ENCODE measurements at places on chromosomes 5 and 9.

DNA sequence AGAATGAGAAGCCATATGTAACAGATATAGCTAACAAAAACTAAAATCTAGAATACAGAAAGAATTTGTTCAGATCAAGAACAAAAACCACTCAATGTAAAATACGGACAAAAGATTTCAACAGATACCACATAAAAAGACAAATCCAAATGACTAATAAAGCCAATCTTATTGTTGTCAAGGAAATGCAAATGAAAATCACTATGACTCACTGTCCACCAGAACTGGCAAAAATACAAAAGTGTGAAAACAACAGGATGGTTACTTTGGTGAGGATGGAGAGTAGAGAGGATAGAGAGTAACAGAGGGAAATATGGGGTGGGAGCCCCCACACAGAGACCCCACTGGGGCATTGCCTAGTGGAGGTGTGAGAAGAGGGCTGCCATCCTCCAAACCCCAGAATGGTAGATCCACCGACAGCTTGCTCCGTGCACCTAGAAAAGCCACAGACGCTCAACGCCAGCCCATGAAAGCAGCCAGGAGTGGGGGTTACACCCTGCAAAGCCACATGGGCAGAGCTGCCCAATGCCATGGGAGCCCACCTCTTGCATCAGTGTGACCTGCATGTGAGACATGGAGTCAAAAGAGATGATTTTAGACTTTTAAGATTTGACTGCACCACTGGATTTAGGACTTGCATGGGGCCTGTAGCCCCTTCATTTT, 15.2 kb upstream of the RHOBTB3 start:
- DNase-seq = peak; percentile 95

GRCh38 chr5:96809921-96810320, 2.2 kb upstream of the ERAP1 start:
- no peak for DNase-seq

DNA sequence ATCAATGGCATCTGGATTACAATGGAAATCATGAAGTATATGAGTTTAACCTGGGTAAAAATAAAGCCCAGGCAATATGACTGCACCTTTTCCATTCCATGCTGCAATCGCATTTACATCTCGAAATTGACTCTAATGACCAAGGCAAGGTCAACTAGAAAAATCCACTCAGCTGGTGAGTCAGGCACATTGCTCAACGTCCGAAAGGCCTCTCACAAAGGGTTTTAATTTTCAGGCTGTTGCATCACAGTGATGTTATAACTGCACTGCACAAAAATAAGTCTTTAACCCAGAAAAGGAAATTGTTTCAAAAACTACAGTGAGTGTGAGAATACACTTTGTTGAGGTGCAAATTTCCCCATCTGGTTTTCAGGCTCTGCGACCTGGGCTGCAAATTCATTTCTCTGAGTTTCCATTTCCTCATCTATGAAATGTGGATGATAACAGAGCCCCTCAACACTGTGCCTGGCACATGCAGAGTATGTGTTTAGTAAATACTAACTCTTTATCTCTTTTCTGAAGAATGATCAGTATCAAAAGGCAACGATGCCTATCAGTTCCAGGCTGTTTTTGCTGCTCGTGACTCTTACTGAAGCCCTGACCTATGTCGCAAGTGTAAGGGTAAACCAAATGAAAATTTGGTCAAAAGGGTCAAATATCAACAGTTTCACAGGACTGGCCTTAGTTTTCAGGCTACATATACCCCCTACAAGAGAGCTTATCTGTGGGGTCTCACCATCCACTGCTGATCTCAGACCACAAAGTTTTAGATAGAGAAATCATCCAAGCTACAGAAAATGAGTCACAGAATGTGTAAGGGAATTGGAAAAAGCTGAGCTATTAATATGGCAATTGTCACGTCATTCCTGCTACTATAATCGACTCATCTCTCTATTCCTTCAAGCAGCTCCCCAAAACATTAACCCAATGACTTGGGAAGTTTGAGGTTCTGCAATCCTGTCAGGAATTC, 4.1 kb downstream of the NFIL3 start:
- DNase-seq = peak; percentile 90

DNA sequence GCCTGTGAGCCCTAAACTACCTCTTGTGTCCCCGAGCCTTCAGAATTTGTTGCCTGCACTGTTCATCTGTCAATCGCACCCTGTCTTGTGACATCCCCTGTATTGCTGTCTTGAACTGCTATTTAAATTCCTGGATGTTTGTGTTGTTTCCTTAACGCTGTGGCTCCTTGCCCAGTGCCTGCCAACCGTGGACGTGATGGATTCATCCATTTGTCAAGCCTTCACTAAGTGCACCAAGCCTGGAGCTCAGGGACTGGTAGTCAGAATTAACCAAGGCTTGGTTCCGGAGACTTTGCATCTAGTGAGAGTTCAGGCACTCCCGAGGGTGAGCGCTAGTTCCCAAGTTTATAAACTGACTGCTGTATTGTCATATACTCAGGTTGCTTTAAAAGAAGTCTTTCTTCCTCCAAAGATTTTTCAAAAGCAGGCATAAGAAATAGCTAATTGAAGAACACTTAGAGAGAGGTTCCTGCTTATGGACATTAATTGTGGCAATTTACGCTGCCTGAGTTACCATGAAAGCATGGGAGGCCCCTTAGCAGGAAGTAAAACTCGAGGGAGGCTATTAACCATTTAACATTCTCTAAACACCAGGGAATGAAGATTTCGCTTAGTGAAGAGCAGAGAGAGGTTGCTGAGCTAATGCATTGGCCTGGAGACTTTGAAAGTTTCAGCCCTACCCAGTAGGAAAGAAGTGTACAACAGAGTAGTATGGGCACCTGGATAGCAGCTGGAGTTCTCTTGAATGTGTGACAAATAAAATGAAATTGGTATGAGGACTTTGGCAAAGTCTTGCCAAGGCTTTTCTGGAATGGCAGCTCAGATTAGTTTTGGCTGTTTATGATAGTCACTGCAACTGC, 29.0 kb downstream of the RGS3 start:
- DNase-seq = peak; percentile 68

GRCh38 chr5:123814801-123815470, 303.0 kb downstream of the CSNK1G3 start:
- DNase-seq = no peak

DNA sequence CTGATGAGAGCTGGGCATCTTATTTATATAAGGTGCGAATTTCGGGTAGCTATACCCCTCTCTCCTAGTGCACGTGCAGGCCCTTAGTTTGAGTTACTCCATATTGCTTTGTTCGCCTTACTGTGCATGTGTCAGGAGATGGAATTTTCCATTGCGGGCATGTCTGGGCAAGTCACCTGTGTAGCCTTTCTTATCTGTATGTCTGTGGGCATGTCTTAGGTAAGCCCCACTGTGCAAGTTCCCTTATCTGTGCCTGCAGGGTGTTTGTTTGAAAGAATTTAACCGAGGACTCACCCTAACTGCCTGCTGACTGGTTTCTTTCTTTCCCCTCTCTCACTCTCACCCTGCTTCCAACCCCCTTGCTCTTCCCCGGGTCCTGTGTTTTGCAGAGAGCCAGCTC, 140.7 kb upstream of the RANBP3L start:
- DNase-seq = no peak

DNA sequence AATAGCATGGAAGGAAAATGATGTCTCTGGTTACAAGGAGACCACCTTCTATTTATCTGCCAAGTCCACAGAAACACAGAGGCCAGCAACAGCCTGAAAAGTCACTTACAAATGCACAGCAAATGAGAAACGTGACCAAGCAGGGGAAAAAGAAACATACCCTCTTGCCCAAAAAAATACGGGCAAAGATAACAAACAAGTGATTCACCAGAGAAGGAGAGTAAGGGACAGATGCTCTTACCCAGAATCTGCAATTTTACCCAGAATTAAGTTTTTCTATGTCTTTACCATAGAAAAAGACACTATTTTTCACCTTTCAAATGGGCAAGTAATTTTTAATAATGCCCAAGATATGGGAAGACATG, 28.1 kb downstream of the CAMSAP1 start:
- DNase-seq = peak; percentile 55

DNA sequence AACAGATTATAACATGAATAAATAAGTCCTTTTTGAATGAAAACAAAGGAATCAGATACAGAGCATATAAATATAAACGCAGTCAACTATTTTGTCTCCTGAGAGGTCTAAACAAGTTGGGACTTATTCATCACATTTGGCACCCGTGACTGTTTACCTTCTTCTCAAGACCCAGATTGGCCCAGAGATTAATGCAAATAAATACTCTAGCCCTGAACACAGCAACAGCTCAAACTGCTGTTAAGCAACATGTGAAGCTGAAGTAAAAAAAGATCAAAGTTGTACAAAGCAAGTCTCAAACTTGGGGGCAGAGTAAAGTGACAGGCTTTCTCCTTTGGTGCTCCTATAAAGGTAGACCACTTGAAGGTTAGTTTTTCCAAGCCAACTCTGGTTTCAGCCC, 95.0 kb upstream of the NR5A1 start:
- no peak for DNase-seq

DNA sequence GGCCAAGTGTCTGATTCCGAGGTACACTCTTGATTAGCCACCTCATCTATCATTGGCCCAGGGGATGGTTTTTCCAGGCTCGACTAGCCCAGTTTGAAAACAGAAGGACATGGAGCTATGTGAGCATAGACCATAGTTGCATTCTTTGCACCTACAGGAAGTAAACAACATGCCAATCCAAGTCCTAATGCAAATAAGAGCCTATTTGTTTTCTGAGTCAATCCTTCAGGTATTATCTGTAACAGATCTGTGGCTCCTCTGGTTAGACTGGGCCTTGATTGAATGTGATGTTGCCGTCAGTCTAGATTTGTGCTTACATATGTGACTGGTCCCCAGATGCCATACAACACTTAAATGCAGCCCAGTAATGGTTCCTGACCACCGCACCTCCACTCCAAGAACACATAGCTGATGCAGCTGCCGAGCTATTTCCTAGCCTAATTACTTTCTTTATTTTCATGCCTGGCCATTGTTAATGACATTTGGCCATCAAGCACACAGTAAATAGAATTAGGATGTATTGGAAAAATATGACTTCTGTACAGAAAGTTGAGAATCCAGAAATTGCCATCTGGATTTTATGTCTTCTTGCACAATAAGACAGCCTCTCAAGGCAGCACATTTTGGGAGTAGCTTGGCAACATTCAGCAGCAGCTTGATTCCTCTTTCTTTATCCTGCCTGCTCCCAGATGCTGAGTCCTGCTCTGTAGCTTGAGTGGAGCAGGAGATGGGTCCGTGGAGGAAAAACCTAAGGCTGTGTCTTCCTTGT, 29.5 kb upstream of the ARHGAP26 start:
- no peak for DNase-seq

DNA sequence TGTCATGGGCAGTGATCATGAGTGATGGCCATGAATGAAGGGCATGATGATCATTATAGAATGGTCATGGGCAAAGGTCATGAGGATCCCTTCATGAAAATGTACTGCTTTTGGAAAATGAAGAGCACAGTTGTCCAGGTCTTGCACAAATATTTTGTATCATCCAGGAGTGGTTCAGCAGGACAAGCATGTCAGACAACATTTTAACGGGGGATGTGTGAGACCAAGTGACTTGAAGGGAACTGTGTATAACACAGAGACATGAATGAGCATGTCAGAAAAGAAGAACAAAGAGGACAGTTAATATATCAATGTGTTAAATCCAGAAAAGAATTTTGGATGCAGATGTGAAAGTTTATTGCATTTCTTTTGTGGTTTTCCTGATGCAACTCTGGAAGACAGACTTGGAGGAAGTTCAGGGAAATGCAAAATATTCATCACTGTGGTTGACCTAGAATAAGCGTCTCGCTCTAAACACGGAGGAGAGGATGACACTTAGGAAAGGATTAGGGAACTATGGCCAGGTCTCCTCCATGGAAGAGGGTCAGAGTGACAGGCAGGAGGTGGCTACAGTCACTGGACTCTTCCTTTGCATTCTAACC, 116.1 kb upstream of the IRX4 start:
- DNase-seq = no peak

Measured in LHCN-M2 (cell line).